Gastroesophageal sphincter (tissue), 4 donors: ENCODE measurements at places on chromosomes 3 and 15.

GRCh38 chr3:50003824-50004223 is 63.9 kb downstream of the RBM6 start:
- no peak for ATAC-seq

DNA sequence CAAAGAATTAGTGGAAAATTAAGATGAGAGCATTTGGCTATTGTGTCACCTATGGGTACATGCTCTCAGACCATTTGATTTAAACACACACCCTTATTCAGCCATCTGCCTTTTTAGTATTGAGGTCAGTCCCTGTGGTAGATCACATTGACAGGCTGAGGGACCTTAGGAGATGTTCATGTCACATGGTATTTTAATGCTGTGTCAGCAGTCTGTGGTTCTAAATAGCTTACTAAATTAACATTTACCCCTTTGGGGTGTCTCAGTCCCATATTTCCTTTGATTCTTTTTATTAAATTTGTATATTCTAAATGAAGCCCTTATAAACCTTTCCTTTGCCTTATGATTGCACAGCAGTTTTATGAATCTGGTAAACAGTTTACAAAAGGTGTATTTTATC is 2.3 kb downstream of the RBM5 start:
- ATAC-seq = no peak

- no peak for ATAC-seq
Observed at GRCh38 chr3:192054881-192055280, 593.9 kb downstream of the PYDC2 start.

GRCh38 chr3:161230621-161231171 is 9.6 kb downstream of the NMD3 start:
- ATAC-seq = no peak

DNA sequence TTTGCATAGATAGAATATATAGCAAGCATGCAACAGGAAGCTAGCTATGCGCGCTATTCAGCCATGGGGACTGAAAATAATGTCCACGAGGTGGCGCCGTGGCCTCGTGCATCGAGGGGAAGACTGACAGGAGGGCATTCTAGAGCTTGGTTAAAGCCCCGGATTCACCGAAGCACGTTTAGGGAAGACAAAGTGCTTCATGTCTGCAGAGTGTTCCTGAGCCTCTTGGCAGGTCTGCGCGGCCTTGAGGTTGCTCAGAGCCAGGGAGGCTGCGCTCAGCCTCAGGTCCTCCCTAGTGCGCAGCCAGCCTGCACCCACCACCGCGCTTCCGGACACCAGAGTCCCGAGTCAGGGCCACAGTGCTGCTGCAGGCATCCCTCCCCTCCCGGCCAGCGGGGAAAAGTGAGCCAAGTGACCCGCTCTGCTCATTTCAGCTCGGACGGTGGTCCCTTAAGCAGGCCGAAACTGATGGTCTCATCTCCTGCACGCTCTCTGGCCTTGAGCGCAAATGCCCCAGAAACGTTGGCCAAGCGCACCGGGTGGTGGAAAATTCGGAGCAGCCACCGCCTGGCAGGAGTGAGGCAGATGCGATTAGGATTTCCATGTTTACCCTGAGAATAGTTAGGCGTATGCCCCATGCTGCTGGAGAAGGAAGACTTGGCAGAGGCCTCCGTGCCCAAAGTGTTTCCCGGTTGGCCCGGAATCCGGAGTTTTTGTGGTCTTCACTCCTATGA is 24.8 kb downstream of the GABRA5 start:
- peak; percentile 52 for ATAC-seq

DNA sequence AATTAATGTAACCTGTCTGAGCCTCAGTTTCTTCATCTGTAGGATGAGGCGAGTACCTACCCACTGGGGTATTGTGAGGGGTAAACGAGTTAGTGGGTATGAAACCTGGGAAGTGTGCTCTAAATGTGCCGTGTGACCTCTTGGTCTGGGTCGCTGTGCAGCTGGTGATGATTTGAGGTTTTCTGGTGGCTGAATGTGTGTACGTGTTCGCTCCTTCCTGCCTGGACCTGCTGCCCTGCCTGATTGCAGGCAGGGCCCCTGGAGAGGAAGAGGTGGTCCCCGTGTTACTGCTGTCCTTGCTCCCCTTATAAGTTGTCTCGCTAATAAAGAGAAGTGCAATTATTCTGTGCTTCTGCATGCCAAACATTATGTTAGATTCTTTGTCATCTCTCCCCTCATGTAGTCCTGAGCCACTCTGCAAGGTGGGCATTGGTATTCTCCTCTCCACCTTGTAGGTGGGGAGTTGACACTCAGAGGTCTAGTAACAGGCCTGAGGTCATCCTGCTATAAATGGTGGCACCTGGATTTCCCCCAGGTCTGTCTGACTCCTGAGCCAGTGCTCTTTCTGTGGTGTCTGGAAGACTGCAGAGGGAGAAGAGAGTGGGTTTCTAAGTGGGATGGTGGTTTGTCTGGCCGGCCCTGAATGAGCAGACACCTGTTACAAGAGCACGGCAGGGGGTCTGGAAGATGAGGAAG is 15.7 kb downstream of the PDIA5 start:
- no peak for ATAC-seq
